Eye (tissue), 1 donor: ENCODE measurements at places on chromosomes 7 and 10.

DNA sequence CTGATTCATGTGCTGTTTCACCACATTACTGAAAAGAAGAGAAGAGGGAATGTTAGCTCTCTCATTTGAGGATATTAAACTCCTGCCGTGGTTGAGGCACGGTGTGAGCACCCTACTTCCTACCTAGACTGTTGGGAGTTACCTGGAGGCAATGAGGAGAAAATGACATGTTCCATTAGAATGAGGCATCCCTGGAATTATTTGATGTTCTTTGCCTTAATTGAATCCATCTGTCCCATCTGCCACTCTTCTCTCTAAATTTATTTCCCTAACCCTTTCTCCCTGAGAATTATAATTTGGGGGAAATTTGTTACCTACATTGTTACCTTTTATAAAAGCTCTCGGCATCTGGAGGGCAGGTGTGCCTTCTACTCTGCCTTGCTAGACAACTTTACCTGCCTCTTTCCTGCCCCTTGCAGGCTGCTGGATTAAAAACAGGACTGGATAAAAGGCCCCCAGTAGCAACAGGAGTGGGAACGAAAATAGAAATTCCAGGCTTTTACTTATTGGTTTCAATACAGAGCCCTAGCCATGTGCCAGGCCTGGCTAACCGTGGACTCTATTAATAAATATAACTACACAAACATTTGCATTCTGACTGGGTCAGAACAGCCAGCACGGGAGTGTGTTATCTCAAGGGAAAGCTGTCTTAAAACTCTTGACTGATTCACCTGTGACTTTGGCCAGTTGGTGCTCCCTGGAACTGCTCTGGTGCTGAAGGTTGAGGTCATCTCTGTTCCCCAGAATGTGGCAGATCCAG, 4.4 kb upstream of the ATXN7L1 start:
- no peak for DNase-seq

- peak; percentile 44 for DNase-seq
Measured at GRCh38 chr10:47008769-47009168, 97.5 kb downstream of the PTPN20 start.

GRCh38 chr10:106608066-106608465, 556.4 kb downstream of the SORCS1 start:
- no peak for DNase-seq

DNA sequence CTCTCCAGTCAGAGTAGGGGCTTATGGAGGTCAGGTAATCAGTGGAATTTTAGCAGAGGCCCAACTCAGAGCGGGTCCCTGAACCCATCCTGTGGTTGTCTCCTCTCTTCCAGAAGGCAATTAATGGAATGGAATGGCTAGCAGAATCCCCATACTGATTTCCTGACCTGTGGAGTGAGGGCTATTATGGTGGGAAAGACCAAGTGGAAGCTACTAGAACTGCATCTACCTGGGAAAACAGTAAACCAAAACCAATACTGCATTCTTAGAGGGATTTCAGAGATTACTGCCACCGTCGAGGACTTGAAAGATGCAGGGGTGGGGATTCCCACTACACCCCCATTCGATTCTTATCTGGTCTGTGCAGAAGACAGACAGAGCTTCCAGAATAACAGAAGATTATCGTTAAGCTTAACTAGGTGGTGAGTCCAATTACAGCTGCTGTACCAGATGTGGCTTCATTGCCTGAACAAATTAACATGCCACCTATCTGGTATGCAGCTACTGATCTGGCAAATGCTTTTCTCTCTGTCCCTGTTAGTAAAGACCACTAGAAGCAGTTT, 73.2 kb downstream of the LMBR1 start:
- no peak for DNase-seq

DNA sequence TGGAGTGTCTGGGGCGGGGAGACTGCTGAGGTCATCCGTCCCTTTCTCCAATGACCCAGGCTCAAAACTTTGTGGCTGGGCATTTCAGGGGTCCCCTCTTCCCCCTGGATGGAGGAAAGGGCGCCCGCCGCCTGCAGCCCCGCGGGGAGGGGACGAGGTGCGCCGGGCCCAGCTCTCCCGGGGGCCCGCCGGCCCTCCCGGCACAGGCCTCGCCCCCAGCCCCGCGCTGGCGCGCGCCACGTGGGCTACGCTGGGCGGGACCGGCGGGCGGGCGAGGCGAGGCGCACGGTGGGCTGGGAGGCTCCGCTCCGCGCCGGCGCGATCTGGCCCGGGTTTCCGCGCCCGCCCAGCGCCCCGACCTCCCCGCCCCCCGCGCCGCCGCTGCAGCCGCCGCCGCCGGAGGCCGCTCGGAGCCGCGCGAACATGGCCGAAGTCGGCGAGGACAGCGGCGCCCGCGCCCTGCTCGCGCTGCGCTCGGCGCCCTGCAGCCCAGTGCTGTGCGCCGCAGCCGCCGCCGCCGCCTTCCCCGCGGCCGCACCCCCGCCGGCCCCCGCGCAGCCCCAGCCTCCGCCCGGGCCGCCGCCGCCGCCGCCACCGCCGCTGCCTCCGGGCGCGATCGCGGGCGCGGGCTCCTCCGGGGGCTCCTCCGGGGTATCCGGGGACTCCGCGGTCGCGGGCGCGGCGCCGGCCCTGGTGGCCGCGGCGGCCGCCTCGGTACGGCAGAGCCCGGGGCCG, at the start of gene FOXK1:
TSS of gene FOXK1 (plus strand) at position 410 of the 735 bp plus-strand sequence. CDS start at position 424, 14 bp downstream.
- DNase-seq, result peak; percentile 90

- no peak for DNase-seq
Measured at GRCh38 chr10:56258378-56258777, 102.7 kb downstream of the ZWINT start.
